ENCODE measurements at places on chromosomes 3 and 15. TPM values are rescaled to one million over a fixed set of nuclear protein-coding genes. Genes with fewer than 3 reads are reported as not detected.

Gene BFSP2
- total RNA-seq: not detected

Gene GCHFR
- total RNA-seq: 22.2 TPM

Gene HAPLN3
- total RNA-seq: 14.7 TPM

Gene KNL1
- total RNA-seq: 16.5 TPM
